Natural killer cell (primary cell): ENCODE measurements at places on chromosomes 4 and X. TPM values are rescaled to one million over a fixed set of nuclear protein-coding genes. Genes with fewer than 3 reads are reported as not detected.

Gene RTL5
- total RNA-seq: 1.3 TPM

Gene FAM184B
- total RNA-seq: not detected

Gene ZFYVE28
- total RNA-seq: 104 TPM

Gene SPANXN4
- total RNA-seq: not detected

Gene KLHL34
- not detected for total RNA-seq

Gene ABCD1
- total RNA-seq: 13.9 TPM
